ENCODE measurements at places on chromosomes 6 and 20.
A peak's percentile ranks its signal among the peaks of the same experiment; 100 is the strongest.

DNA sequence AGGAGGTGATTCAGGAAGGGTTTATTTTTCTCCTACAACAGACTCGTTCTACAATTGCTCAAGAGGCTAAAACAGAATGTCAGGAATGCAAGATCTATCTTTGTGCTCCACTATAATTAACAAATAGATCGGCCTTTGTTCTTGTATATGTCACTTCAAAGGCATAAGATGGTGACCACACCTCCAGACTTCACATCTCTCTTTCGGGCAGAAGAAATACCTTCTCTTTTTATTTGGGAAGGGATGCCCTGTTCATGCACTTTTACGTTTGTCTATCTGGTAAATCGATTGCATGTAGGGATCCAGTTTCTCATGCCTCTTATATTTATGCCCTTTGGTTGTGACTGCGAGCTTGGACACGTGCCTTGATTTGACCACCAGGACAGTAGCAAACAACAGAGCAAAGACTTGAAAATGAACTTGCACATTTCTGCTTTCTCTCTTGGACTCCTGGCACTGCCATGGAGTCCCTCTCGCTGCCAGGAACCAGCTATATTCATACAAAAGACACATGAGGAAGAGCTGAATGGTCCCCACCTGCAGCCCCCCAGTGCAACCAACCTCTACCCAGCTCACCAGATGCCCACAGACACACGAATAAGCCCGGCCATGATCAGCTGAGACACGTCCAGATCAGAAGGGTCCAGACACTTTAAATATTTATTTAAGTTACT lies 219.8 kb upstream of the STXBP5 start:
- no peak for DNase-seq

DNA sequence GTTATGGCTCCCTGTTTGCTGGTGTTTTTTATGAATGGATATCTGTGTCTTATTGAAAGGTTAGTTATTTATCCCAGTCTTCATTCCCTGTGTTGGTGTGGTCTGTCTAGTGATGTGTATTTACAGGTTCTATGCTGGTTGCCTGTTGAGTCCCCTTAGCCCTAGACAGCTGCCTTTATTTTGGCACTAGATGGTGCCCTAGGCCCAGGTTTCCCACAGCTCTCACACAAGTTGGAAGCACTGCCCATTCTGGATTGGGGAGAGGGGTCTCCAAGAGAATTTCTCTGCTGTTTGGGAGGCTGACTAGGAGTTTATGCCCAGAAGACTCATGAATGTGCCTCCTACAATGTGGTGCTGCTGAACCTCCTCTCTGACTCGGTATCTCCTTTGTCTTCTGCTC lies 12.4 kb downstream of the GRM1 start:
- DNase-seq = no peak

DNA sequence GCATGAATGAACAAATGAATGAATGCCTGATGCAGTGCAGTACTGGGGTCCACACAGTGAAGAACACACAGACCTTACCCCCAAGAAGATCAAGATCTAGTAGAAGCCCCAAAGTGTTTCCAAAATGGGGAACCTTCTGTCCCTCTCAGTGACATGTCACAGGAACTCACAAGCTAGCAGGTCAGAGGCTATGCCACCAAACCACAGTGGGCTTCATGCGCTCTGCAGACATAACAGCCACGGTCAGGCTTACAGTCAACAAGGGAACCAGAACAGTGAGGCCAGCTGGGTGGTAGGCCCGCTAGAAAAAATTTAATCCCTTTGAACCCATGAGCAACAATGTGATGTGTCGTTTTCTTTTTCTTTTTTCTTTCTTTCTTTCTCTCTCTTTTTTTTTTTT lies 20.2 kb upstream of the ARFGEF2 start:
- no peak for DNase-seq

- no peak for DNase-seq
Observed at GRCh38 chr6:123520217-123520616, 116.5 kb downstream of the TRDN start.

DNA sequence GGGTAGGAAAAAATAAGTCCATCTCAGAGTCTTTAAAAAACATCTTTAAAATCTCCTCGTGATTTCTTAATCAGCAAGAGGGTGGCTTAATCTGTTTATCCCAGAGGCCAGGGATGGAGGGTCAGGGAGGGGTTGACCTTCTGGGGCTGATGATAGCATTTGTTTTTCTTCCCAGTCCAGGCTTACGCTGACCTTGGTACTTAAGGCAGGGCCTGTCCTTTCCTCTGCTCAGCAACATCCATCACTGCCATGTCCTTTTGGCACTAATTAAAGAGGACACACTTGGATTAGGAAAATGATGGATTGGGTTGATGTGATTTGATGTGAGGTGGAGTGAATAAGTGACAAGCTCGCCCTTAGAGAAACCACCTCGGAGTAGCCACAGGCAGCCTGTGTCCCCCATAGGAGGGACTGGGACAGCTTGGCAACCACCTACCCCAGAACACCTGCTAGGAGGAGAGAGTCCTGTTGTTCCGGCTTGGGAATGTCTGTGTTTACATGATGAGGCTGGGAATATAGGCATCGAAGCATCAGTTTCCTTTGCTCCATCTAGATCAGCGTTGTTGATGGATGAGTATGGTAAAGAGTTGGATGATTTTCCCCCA lies 44.2 kb downstream of the PHACTR3 start:
- no peak for DNase-seq

DNA sequence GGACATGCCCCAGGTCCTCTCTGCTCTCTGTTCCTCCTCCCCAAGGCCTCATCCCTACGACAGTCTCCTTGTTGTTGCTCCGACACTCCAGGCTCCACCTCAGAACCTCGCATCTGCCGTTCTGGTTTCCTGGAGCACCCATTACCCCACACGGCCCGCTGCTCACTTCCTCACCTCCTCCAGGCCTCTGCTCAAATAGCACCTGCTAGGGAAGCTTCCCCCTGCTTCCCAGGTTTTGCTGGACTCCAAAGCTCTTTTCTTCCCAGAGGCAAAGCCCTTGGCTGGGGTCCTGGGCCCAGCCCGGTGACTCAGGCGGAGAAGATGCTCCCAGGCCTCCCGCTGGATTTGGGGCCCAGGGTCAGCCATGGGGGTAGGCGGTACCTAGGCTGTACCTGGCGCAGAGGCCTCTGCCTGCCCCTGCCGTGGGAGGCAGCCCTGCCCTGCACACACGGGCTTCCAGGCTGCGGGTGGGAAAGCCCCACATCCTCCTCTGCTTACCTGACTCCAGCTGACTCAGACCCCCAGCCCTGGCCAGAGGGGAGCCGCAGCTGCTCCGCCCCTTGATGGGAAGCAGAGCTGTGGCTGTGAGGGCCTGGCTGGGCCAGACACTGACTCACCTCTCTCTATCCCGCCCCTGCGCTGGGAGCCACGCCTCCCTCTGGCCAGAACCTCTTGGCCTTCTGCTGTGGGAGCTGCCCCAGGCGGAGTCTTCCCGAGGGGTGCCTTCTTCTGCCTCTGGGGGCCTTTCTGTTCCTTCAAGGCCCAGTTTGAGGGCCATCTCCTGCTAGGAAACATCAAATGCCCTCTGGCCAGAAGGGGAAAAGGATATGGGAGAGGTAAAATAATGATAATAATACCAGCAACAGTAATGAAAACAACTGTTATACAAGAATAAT lies 130.5 kb downstream of the CEBPB start:
- peak; percentile 89 for DNase-seq

DNA sequence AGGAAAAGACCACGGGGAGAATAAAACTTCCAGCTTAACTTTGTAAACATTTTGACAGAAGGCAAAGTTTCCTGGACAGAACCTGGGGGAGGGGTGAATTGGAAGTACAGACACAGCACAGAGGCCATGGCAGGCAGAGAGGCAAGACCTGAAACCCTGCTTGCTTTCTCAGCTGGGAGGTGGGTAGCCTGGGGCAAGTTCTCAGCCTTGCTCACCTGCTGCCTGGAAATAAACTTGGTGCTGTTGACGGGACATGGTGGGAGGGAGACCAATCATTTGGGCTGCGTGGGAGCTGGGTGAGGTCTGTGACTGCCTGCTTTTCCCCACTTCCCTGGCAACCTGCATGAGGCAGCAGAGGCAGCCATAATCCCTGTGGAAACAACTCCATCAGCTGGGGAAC lies 221.3 kb downstream of the MOXD1 start:
- DNase-seq = no peak

GRCh38 chr6:69732045-69732444 lies 64.8 kb downstream of the LMBRD1 start:
- no peak for DNase-seq

DNA sequence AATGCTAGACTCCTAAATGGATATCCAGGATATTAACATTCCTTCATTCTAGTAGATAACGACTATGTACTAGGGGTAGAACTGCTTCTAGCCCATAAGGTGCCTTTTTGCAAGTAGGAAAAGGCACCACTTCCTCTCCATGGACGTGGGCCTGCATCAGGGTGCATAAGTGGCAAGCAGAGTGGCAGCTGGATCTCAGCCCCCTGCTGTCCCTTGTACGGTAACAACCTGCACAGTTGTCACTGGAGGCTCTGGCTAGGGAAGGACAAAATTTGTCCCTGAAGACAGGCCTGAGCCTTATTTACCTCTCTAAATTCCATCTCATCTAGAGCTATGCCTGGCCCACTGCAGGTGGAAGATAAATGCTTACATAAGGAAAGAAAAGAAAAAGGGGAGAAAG lies 42.5 kb upstream of the SAYSD1 start:
- no peak for DNase-seq

- peak; percentile 69 for DNase-seq
Observed at GRCh38 chr6:169723991-169724493, 258 bp downstream of the PHF10 start.

GRCh38 chr20:38412877-38413577 lies 22.1 kb downstream of the SNHG17 start:
- DNase-seq = no peak

DNA sequence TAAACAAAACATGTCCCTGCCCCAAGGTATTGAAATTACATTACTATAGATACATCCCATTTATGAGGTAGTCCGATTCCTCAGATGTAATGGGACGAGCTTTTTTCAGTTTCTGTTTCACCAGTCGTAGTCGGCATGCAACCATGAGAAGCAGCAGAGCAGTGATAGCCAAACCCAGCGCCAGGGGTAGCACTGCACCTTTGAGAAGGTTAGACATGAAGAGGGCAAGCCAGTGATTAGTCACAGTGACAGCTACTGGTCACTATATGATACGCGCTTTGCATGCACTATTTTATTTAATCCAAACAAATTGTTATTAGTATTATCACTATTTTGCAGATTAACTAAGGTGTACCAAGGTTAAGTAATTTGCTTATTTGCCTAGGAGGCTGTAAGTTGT lies 43.7 kb downstream of the LRP11 start:
- DNase-seq = no peak

GRCh38 chr20:20271271-20271670 lies 96.6 kb upstream of the INSM1 start:
- no peak for DNase-seq

DNA sequence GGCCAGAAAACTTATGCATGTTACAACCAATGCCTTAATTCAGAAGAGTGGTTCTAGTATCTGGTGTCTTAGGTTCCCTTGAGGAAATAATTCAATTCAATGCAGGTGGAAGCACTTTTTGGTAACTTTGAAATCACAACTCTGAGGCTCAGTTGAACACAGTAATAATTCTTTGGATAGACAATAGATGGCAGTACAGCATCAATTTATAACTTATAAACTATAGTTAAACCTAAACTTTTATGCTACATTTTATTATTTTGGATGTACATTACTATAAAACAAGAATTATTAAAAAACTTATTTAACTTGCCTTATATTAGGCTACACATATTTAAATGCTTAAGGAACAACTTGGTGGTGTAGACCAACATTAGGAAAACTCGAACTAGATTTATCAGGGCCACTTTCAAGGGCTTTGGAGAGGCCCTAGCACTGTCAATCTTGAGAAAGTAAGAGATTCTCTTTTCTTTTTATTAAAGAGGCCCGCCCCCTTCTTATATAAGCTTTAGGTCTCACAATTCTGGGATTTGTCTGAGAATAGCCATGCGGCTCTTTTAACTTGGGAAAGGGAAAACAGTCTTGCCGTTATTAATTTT lies 85.9 kb downstream of the CRYBG1 start:
- DNase-seq = no peak

DNA sequence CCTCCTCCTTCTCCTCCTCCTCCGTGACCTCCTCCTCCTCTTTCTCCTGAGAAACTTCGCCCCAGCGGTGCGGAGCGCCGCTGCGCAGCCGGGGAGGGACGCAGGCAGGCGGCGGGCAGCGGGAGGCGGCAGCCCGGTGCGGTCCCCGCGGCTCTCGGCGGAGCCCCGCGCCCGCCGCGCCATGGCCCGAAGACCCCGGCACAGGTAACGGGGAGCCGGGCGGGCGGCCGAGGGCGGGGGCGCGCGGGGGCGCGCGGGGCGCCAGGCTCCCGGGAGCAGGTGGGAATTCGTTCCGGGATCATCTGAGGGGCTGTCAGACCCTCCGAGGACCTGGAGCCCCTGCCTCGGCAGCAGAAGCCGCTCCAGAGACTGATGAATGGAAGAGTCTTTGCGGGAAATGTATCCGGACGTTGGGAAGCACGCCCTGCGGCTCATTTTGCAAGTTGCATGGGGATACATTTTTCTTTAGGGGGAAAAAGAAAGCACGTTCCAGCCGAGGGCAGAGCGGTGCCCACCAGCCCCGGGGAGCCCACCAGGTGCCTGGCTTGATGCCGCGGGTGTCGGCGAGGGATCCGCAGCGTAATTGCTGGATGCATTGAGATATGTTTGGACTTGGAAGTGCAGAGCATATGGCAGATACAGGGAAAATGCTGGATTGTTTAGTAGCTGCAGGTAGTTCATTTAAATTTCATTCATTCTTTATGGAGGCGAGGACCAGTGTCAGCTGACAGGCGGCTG lies 394 bp downstream of the MYB start:
- DNase-seq = no peak

- DNase-seq = no peak
Observed at GRCh38 chr6:143332153-143332845, 118.2 kb downstream of the ADAT2 start.

GRCh38 chr6:37943436-37944058 lies 124.0 kb downstream of the ZFAND3 start:
- DNase-seq = no peak

GRCh38 chr20:32538526-32538939 lies 46.6 kb downstream of the NOL4L start:
- DNase-seq = no peak
